Stimulated activated CD8-positive, alpha-beta memory T cell treated with anti-CD3 and anti-CD28 coated beads, Interleukin-7, amount 100 ng/mL, for 48 hours (primary cell): ENCODE measurements at places on chromosomes 11 and 22.

- DNase-seq = no peak
These were observed 9.8 kb downstream of the PACSIN2 start for GRCh38 chr22:43005106-43005505.

DNA sequence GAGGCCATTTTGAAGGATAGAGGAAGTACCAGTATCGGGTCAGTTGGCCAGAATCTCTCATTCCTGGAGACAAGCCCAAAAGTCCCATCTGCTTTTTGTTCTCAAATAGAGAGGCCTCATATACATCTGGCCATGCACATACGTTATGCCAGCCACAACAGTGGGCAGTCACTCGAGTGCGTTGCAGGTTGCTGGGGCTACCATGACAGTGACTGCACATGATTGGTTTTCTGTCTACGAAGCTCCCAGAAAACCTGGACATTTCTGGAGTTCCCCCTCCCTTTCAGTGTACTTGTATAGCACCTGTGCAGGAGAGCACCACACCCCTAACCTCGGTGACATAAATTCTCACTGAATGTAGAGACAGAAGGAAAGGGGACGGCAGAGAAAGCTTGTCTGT, 62.1 kb downstream of the C22orf31 start:
- no peak for DNase-seq

- no peak for DNase-seq
These were observed 33.9 kb downstream of the SYTL2 start for GRCh38 chr11:85776951-85777602.

DNA sequence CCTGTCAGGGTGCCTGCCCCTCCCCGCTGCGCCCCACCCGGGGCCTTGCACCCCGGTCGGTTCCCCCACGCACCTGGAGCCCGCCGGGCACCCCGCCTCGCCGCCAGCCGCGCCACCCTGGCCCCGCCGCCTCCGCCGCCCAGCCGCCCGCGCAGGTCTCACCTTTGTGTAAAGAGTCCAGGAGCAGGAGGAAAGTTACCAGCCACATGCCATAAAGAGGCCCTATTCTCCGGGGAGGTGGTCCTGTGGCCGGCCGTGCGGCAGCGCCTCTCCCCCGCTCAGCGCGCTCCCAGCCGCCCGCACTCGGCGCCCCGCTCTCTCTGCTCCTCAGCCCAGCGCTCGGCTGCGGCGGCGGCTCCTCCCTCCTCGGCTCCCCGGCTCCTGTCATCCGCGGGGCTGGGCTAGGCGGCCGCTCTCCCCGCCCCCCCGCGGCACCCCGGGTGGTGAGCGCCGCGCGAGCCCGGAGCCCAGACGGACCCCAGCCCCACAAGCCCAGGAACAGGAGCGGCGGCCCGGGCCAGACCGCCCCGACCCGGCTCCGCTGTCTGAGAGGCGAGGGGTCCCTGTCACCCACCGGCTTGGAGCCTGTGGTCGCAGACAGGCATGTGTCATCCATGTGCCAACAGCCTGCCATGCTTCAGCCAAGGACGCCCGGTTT, at the start of gene DSCAML1:
DSCAML1 (minus strand) TSS at position 345 of the 658 bp plus-strand sequence; CDS start at position 208, 137 bp downstream.
- no peak for DNase-seq

DNA sequence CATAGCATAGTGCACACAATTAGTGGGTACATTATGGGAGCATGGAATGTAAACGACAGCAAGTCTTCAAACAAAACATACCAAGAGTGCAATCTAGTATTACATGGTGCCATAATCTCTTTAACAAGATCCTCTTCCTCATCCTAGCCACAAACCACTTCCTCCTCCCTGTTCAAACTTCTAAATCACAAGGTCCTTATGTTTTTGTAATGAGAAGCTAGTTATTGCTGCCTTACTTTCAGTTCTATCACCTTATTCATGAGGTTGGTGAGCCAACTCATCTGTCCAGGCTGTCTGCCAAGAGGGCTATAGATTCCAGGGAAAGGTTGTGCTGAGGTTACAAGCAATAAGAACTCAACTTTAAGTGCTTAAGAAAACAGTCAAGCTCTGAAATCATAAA, 195.4 kb upstream of the ARHGAP20 start:
- no peak for DNase-seq

DNA sequence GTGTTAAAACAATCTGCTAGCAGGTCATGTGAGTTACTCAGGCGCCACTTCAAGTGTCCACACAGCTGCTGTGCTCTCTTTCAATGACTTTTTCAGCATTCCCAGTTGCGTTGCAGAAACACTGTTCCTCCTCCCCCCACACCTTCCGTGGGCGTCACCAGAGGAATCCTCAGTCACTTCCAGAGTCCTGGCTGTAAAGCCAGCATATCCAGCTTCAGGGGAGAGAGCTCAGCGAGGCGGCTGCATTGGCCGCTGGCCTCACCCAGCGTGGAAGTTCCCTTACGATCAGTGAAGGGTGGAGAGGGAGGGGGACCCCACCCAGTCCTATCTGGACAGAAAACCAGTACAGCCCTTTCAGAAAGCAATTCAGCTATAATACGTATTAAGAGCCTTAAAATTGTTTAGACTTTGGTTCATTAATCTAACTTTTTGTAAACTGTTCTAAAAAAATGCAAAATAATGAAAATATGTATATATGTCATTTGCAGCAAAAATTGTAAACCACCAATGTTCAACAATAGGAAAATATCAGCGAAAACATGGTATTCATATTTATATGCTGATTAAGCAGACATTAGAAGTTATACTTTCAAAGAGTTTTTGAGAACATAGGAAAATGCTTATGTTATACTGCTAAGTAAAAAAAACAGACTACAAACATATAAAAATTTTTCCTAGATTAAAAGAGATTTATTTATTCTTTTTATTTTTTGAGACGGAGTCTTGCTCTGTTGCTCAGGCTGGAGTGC, 2.8 kb upstream of the ANO9 start:
- DNase-seq = no peak

- DNase-seq = no peak
These were observed 92.7 kb downstream of the ETS1 start for GRCh38 chr11:128494418-128495332.

DNA sequence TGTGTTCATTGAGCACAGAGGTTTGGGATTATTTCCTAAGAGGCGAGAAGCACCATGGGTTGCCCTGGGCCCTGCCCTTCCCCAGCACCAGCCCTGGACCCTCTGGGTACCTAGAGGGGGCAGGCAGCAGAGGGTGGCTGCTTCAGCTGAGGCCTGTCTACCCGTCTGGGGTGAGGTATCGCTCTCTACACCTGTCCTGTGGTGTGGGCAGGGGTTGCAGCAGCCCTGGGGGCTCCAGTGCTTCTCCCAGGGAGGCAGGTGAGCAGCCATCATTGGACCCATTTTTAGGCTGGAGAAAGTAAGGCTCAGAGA, 15.6 kb downstream of the PRDM11 start:
- DNase-seq = no peak

DNA sequence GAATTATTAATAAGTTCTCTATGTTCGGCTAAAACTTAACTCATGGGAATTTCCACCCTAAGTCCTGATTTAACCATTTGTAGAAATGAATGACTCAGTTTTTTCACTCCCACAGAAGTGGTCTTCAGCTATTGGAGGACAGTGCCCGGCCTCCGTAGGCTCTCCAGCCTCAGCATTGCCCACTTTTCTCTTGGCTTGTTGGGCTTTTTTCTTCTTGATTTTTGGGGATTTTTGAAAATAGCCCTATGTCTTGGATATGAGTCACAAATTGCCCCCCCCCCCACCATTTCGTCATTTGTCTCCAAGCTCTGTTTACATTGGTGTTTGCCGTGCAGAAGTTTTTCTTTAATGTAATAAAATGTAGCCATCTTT, 66.7 kb downstream of the PACS1 start:
- no peak for DNase-seq

GRCh38 chr11:128398517-128399250, 188.7 kb downstream of the ETS1 start:
- DNase-seq = no peak

DNA sequence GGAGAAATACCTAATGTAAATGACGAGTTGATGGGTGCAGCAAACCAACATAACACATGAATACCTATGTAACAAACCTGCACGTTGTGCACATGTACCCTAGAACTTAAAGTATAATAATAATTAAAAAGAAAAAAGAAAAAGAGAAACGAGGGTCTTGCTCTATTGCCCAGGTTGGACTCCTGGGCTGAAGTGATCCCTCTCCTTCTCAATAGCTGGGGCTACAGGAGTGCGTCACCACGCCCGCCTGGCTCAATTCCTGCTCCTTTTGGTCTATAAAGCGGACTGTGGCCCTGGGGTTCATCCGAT, 521 bp upstream of the PTS start:
- DNase-seq = no peak

DNA sequence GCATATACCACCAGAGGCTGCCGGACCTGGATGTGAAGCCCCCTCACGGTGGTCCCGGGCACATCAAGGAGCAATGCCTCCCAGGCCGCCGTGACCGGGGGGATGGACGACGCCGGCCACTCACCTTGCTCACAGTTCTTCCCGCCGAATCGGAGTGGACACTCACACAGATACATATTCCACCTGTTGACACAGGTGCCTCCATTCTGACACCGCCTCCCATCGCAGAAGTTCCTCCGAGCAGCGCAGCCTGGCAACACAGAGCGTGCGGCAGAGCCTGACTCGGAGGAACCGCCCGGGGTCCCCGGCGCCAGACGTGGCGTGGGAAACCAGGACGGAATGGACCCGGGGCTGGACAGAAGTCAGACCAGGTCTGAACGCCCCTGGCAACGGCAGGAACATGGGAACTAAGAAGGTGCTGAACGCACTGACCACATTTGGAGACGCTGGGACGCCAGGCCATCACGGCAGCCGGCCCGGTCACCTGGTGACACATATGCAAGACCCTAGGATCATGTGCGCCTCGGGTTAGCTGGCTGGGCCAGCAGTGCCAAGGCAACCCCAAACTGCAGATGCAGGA, 74.2 kb downstream of the TRMU start:
- DNase-seq = no peak

GRCh38 chr11:85766721-85767161, 44.2 kb downstream of the SYTL2 start:
- no peak for DNase-seq

DNA sequence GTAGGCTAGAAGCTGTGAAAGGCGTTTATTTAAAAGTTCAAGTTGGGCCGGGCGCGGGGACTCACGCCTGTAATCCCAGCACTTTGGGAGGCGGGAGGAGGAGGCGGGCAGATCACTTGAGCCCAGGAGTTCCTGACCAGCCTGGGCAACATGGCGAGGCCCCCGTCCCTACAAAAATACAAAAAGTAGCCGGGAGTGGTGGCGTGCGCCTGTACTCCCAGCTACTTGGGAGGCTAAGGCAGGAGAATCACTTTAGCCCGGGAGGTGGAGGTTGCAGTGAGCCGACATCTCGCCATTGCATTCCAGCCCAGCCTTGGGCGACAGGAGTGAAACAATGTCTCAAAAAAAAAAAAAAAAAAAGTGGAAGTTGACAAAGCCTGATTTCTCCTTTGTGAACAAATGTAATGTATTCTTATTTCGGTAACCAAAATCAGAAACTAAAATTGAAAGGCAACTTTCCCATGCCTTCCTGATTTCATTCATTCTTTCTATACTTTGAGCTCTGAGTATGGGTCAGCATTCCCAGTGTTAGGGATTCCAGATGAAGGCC, 825 bp downstream of the PTPMT1 start:
- DNase-seq = no peak

DNA sequence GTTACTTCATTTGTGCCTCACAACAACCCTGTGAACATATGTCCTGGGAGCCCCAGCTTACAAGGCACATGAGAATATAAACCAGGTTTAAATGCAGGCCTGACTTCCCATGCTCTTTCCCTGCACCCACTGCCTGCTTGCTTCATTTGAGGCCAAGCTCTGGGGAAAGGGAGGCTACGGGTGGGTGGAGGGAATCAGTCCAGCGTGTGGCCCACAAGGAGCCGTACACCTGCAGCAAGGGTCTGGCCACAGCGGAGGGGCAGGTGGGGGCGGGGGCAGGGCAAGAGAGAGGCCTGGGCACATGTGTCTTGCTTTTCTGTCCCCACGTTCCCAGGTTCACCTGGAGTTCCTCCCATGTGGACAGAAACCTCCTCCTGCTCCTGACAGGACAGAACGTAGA, 26.2 kb downstream of the FAM83F start:
- no peak for DNase-seq

- DNase-seq = no peak
These were observed 371 bp downstream of the SMCO4 start for GRCh38 chr11:93542811-93543229.

GRCh38 chr11:83862691-83863090, 576.5 kb upstream of the CCDC90B start:
- no peak for DNase-seq

- no peak for DNase-seq
These were observed 24.7 kb downstream of the CHEK1 start for GRCh38 chr11:125649465-125650166.

GRCh38 chr11:20013346-20014066, 146.8 kb downstream of the DBX1 start:
- no peak for DNase-seq

GRCh38 chr11:45041596-45041995, 90.9 kb upstream of the TP53I11 start:
- DNase-seq = no peak

DNA sequence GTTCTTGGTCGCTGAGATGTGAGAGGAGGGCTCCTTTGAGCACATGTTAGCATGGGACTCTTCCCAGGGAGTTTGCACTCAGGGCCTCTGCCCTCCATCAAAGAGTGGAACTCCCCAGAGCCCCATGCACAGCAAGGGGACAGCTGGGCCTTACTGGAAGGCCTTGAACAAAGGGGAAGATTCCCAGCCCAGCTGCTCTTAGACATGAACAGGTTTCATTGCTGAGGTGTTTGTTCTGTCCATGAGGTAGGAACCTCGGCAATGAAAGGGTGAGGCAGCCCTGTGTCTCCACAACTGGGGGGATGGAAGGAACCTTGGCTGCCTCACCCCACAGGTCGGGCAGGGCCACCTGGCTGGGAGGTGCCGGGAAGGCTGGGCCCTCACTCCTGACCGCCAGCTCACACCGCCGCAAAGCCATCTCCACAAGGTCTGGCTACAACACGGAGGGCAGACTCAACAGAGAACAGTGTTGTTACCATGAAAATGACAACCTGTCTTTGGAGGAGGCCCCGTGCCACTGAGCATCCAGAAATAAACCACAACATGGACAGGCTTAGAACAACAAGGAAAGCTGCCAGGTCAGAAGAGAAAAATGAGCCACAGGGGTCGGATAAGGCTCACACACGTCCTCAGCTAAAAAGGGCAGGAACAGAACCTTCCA, 3.2 kb downstream of the DERL3 start:
- DNase-seq = no peak

DNA sequence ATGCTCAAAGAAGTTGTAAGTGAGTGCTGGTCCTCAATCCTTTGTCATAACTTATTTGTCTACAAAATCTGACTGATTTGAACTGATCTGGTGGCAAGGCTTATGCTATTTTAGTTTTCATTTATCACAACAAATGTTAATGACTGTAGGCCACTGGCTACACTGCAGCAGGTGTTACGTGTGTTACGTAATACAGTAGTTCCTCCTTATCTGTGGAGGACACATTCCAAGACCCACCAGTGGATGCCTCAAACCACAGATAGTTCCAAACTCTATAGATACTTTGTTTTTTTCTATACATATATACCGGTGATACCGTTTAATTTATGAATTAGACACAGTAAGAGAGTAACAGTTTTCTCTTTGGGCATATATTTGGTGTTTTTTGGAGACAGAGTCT, 7.0 kb downstream of the MADD start:
- no peak for DNase-seq
